ENCODE measurements at places on chromosomes 2 and 18. TPM values are rescaled to one million over a fixed set of nuclear protein-coding genes. Genes with fewer than 3 reads are reported as not detected.

DNA sequence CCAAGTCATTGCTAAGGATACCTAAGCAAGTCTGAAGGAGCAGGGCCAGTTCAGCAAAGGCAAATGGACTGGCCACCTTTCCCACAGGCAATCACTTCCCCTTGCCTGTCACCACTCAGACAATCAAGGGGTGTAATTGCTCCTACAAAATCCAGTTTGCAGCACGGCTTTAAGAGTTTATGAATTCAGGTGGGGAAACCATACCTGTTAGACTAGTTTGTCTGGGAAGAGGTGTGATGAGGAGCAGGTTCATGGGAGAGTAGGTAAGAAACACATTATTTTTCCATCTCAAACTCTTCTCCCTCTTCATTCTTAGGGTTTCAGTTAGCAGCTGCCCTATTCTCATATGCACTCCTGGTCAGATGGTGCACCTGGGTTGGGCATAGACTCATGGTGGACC lies 102.5 kb downstream of the EVA1A start:
- no peak for DNase-seq

DNA sequence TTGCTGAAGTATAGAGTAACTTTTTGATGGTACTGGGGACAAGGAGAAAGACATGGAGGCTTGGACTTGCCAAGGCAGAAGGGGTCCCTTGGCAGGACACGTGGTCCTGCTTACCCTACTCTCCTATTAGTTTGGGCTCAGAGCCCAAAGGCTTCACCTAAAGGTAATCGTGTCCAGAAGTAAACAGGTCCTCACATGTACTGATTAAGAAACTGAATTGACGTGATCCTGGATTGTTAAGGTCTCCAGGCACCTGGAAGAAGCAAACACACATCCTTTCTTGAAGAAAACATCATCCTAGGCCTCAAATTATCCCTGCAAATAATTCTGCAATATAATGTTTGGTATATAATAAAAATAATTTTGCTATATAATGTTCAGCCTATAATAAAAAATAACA lies 50.0 kb downstream of the DTNB start:
- no peak for DNase-seq

DNA sequence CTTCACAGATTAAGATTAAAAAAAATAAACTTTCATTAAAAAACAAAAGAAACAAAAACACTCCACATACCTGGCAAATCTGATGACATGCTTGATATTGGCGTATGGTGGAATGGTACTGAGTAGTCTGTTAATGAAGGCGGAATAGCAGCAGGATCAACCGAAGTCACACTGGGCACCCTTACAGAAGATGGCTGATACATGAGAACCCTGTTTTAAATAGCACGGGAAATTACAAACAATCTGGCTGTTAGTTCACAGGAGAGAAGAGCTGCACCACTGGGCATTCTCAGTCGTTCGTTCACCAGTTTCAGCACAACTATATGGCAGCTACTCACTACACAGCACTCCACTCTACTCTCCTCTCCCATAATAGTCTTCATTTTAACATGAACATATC lies 64.0 kb upstream of the ST8SIA5 start:
- no peak for DNase-seq

DNA sequence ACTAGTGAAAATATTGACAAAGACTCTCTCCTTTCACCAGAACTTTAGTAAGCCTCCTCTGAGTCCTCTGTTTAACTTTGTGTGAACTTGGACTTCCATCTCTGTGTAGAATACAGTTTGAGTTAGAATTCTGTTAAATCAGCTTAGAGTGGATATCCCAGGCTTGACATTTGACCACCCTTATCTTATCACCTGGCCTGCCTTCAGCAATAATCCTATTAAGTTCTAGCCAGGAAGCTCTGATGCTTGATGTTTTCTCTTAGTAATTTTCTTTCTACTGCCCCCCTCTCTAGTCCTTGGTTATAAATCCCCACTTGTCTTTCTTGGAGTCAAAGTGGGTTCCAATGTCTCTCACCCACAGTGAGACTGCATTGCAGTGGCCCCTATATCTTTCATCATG lies 702.7 kb upstream of the GCFC2 start:
- DNase-seq = no peak

The REG3G gene
- total RNA-seq = not detected

DNA sequence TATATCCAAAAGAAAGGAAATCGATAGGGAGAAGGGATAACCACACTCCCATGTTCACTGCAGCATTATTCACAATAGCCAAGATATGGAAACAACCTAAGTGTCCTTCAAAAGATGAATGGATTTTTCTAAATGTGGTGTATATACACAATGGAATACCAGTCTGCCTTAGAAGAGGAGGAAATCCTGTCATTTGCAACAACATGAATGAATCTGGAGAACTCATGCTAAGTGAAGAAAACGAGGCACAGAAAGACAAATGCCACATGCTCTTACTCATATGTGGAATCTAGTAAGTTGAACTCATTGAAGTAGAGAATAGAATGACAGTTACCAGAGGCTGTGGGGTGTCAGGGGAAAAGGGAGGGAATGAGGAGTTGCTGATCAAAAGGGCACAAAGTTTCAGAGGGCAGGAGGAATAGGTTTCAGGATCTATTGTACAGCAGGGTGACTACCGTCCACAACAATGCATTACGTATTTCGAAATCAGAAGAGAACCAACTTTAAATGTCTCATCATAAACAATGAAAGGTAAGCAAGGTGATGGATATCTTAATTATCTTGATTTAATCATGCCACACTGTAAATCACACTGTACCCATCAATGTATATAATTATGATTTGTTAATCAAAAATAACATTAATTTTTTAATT lies 46.1 kb downstream of the SIGLEC15 start:
- no peak for DNase-seq

GRCh38 chr2:70887208-70887549 lies 48.5 kb upstream of the ATP6V1B1 start:
- no peak for DNase-seq

DNA sequence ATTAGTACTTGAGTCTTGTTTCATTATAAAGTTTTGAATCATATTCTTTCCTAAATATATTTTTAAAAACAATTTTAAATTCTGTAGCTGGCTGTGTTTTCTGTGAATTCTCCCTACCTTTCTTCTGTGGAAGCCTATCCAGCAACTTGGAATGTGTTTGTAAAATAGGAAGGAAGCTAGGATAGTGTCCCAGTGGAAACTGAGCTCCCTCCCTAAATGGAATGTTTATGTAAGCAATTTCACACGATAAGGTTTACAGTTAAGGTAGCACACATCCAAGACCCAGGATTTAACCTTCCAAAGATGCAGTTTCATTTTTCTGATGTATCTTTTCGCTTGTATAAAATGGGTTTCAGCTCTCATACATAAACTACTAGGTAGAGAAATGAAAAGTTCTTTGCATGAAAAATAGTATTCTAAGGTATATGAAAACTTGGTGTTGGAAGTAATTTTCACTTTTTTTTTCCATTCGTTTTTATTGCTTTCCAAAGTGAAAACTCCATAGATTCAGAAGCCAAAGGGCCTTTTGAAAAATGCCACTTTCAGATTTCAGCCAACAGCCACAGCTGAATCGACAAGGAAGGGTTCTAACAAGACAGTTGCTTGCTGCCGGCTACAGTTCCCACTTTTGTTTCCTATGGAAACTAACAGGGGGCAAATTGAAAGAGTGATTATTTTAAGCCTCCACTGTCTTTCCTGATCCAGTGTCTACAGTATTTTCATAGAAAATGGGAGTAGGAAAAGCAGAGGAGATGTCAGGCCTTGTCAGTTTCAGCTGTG lies 405.1 kb upstream of the POU3F3 start:
- DNase-seq = no peak

The ZSCAN30 gene
- 39.6 TPM for total RNA-seq

DNA sequence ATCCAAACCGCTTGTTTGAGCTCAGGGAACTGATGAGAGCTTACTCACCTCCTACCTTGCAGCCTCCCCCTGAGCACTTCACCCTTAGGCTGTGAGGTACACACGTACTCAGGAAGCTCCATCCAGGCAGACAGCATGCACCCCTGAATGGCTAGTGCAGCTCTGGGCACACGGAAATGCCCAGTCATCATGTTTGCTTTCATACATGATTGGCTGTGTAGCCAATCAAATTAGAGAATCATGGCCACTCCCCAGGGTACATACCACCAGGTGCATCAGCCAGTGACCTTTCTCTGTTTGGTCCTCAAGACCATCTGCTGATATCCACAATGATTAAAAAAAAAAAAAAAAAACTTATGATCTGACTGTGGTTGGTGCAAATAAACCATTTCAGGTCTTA lies 42.1 kb downstream of the RNF152 start:
- DNase-seq = no peak

The SCN9A gene
- total RNA-seq = not detected

GRCh38 chr2:148814143-148814859 lies 60.7 kb upstream of the KIF5C start:
- DNase-seq = no peak

- no peak for DNase-seq
Measured at GRCh38 chr18:8008033-8008432, 440.9 kb downstream of the PTPRM start.

- DNase-seq = no peak
Measured at GRCh38 chr2:66578687-66579106, 143.8 kb downstream of the MEIS1 start.

The GPN1 gene
- 43.0 TPM for total RNA-seq

The RUFY4 gene
- total RNA-seq = 5.1 TPM

The OXER1 gene
- total RNA-seq = 0.54 TPM

DNA sequence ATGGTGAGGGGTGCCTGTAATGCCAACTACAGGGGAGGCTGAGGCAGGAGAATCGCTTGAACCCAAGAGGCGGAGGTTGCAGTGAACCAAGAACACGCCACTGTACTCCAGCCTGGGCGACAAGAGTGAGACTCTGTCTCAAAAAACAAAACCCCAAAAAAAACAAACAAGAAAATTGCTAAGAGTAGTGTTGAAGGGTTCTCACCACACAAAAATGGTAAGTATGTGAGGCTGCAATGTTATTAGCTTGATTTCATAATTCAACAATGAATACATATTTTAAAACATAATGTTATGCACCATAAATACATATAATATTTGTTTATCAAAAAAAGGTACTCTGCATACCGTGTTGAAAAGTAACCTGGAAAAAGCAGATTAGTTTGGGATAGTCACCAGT lies 45.8 kb downstream of the PSMG2 start:
- DNase-seq = no peak

- no peak for DNase-seq
Measured at GRCh38 chr2:47907039-47907781, 912 bp upstream of the FBXO11 start.

The IL18RAP gene
- 2.6 TPM for total RNA-seq

DNA sequence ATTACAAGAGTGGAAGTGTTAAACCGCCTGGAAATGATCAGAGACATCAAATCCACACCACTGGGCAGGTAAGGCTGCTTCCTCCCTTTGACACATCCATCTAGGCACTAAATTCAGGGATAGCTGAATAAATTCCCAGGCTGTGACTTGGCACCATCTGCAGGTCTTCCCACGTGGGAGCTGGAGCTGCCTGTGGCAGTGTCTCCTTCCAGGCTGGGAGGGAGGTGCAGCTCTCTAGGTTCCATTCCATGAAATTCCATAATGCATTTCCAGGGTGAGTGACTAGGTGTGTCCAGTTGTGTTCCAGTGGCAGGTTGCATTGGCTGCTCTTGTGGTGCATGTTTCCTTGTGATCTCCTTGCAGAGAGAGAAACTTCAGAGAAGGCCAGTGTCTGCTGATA lies 188.9 kb upstream of the CXCR4 start:
- DNase-seq = no peak

The RMND5A gene
- 30.1 TPM for total RNA-seq

DNA sequence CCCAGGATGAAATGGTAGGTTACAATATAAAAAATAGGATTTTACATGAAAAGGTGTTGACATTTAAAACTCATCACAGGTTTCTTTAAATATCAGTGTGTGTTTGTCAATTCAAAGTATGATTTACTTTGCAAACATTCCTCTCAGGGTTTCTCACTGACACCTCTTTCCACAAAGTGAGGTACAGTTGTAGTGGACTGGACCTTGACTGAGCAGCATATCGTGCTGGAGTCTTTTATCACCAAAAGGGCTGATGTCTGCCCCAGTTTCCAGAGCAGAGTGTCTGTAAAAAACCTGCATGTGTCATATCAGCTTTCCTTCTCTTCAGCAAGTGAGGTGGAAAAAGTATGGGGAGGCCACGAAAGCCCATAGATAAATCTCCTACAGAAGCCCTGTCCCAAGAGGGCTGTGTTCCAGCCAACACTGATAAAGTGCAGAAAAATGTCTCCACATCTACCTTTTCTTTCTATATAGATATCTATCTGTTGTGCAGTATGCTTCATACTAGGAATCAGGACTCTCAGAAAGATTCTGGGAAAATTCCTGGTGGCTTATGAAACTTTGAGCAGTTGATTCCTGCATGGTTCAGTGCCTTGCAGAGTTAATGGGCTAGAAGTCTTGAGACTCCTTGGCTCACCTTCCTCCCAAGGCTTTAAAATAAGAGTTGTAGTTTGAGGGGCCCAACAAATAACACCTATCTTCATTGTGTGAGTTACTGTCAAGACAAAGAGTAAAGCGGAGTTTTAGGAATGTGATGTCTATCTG lies 6.9 kb downstream of the ACYP2 start:
- no peak for DNase-seq

DNA sequence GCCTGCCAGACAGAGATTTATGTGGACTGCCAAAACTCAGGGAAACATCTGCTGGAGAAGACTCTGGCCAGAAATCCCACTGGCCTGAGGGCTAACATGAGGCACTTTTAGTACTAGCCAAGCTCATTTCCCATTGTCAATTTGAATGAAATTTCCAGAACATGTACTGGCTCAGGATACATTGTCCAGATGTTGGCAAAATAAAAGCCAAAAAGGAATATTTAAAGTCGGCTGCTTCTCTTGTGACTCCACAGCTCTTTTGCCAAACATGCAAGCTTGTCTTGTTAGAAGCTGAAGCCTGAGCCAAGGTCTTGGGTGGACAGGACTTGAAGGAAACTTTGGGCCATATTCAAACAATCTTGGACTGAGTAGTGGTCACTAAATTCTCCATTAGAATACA lies 215.5 kb downstream of the NCKAP5 start:
- DNase-seq = no peak

DNA sequence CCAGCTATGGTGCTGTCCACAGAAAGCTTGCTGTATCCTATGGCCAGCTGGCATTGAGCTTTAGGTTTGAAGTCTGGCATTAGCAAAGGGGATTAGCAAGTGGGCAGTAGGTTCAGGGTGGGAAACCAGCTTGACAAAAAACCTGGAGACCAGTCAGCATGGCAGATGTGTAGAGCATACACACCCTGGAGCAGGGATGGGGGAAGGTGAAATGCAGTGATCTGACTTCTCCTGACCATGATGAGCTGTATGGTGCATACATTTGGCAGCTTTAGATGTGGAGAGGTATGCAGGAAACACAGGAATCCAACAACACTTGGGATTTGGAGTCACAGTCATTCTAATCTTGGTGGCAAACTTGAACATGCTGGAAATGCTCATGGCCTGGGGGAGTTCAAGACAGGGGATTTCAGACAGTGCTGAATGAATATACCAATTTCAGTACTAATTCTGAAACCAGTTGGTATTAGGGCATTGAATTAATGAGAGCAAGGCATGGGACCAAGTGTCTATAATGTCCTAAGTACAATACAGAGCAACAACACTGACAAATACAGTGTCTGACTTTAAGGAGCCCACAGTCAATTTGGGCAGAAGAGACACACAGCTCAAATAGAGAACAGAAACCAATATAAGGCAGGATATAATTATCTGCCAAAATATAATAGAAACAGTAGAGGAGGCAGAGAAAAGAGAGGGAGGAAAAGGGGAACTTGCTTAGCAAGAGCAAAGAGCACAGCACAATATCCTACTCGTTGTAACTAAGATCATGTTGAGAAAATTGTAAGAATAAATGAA lies 11.8 kb downstream of the ARHGAP15 start:
- no peak for DNase-seq

GRCh38 chr2:150027164-150027563 lies 439.6 kb upstream of the MMADHC start:
- DNase-seq = no peak

GRCh38 chr2:10926191-10926820 lies 14.6 kb downstream of the KCNF1 start:
- DNase-seq = no peak
